Iris pigment epithelial cell (primary cell): ENCODE measurements at places on chromosomes 7 and 10.

GRCh38 chr7:80859272-80859970, 59.4 kb downstream of the SEMA3C start:
- peak; percentile 66 for DNase-seq

- no peak for DNase-seq
Observed at GRCh38 chr10:85673270-85673669, 693.3 kb downstream of the GRID1 start.

- no peak for DNase-seq
Observed at GRCh38 chr7:90966346-90966745, 297.9 kb upstream of the FZD1 start.

- DNase-seq: no peak
Observed at GRCh38 chr10:126691456-126691855, 21.0 kb upstream of the C10orf90 start.

- no peak for DNase-seq
Observed at GRCh38 chr10:90964781-90965465, 44.0 kb upstream of the ANKRD1 start.

GRCh38 chr10:23608926-23609325, 170.1 kb downstream of the OTUD1 start:
- DNase-seq: no peak

GRCh38 chr7:25656581-25657026, 428.3 kb upstream of the NPVF start:
- DNase-seq: no peak

DNA sequence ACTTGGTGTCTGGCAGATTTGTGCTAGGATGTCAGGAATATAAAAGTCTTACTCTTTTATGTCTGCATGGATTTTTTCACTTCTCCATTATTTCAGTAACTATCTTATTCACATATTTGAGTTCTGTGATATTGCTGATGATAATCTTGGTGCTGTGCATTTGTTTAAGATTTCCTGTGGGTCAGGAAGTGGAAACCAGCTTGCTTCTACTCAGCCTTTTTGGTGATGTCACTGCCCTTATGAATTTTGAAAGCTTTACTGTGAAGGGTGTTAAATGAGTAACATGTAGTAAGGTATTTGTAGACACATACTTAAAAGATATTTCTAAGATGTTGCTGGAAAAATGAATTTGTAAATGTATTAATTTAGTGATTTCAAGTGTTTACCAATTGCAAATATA, 69.5 kb upstream of the VOPP1 start:
- peak; percentile 6 for DNase-seq

- no peak for DNase-seq
Observed at GRCh38 chr10:11213137-11213536, 195.5 kb downstream of the CELF2 start.

DNA sequence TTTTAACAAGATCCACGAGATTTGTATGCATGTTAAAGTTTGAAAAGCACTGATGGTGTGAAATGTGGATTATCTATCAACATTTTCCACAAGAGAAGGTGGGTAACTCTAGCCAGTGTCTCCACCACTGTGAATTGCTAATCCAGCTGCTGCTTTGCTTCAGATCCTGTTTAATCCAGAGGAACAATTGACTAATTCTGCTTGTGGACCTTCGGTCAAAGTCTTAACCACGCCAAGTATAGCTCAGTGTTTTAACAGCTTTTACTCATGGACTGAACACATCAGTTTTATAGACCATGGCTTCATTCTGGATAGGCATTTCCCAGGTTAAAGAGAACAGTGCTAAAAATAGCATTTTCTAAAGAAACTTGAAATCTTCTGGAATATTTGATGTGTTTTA, 23.5 kb downstream of the ADK start:
- DNase-seq: no peak

GRCh38 chr7:27940341-27940740, 200.4 kb downstream of the TAX1BP1 start:
- no peak for DNase-seq

DNA sequence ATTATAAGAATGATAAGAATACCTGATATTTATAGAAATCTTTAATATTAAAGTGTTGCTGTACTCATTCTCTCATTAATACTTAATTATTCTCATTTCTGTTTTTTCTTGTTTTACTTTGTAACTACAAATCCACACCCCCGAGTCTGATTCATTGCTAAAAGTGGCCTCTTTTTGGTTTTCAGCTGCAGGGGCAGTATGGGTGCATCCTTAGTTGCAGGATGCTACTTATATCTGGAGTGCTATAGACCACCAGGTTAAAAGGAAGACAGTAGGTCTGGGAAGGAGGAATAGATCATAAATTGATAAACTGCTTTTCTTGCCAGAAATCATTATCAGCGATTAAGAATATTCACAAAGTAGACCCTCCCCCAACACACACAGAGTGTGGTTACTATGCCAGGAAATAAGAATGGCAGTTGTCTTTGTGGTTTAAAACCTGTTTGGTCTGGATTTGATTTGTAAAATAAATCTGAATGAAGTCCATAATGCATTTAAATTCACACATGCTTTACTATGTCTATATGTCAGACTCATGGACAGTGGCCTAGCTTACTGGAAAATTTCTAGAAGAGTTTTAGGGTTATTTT, 96.5 kb downstream of the NRF1 start:
- no peak for DNase-seq

GRCh38 chr7:76089865-76090475, 42.1 kb downstream of the MDH2 start:
- no peak for DNase-seq

- DNase-seq: no peak
Observed at GRCh38 chr7:16929146-16929762, 47.5 kb upstream of the AGR3 start.
